ENCODE measurements at places on chromosomes 3 and 15.

DNA sequence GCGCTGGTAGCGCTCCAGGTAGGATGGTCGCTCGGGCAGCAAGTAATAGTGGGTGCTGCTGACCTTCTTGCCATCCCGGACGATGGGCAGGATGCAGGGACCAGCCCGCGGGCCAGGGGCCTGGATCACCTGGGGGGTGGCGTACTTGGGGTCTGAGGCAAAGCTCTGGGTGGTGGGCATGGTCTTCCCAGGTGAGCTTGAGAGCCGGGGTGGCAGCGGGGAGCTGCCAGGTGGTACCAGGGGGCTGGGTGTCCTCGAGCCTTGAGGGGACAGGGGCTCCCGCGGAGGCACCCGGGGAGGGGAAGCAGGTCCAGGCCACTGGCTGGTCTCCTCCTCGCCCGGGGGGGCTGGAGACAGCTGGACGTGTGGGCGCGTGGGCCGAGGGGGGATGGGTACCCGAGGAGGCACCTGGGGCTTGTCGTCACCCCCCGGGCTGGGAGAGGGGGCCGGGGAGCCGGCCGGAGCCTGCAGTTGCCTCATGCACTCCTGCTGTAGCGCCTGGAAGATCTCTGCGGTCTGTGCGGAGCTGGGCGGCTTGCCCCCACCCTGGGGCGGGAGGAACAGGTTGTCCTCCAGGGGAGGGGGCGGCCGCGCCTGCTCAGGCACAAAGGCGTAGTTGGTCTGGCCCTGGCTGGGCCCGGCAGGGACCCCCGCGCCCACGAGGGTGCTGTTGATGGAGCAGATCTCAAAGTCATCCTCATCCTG is 40.6 kb downstream of the TNK2 start:
- DNase-seq: no peak

- no peak for DNase-seq
These were observed 22.2 kb downstream of the TMEM212 start for GRCh38 chr3:171865191-171865865.

GRCh38 chr15:68684476-68684875 is 105.7 kb downstream of the CORO2B start:
- DNase-seq: no peak

- DNase-seq: no peak
These were observed 180.8 kb downstream of the ATP10A start for GRCh38 chr15:25682340-25682739.

GRCh38 chr3:30245858-30246622 is 360.4 kb upstream of the TGFBR2 start:
- no peak for DNase-seq

DNA sequence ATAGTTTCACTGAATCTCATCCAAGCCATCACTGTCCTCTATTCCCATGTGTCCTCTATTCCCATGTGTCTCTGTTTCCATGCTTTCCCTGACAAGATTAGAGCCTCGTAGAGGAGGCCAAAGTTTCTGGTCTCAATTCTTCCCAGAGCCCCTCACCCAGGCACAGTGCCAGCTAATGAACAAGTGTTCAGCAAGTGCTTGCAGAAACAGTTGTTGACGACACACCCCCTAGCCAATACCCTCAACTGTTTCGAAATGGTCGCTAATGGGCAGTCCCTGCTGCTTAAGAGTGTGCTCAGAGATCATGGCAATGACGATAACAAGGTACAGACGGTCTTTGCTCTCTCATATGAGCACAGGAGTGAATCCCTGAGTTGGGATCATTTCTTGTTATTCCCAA is 73.4 kb downstream of the FAM174B start:
- DNase-seq: no peak

GRCh38 chr3:69541711-69542088 is 155.8 kb upstream of the FRMD4B start:
- DNase-seq: no peak

DNA sequence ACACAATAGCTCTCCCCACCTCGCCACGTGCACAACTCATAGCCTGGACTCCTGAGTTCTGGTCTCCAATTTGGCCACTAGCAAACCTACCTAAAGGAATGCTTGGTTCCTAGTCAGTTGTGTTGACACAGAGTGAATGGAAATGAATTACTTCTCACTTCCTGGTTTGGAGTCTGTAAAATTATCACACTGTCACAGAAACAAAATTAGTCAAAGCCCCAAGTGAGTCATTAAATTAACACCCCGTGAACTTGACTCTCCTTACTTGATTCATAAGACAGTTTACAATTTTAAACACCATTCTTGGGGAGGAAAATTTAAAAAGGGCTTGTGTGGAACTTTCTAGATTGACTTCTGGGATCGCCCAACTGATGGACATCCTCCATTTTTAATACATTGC is 276.2 kb upstream of the CTNNB1 start:
- no peak for DNase-seq

DNA sequence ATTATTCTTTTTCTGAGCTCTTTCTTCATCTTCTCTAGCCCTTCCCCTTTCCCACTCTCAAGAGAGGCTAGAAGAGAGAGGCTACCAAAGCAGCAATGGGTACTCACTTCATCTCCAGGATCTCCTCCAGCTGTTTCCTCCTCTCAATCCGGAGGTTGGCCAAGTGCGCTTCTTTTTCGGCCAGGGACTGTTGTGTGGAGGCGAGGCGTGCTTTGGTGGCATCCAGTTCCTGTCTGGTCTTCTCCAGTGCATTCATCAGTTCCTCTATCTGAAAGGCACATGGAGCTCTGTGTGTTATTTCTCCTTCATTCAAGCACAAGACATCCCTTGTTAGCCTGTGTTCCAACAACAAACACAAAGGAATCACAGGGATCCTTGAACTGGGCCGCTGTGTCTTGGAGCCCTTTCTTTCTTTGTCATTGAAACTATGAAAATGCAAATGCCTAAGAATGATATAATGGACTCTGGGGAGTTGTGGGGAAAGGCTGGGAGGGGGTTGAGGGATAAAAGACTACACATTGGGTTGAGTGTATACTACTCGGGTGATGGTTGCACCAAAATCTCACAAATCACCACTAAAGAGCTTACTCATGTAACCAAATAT is 401.3 kb upstream of the WNT5A start:
- peak; percentile 40 for DNase-seq

GRCh38 chr15:43774062-43774461 is 2.7 kb downstream of the ELL3 start:
- DNase-seq: no peak

DNA sequence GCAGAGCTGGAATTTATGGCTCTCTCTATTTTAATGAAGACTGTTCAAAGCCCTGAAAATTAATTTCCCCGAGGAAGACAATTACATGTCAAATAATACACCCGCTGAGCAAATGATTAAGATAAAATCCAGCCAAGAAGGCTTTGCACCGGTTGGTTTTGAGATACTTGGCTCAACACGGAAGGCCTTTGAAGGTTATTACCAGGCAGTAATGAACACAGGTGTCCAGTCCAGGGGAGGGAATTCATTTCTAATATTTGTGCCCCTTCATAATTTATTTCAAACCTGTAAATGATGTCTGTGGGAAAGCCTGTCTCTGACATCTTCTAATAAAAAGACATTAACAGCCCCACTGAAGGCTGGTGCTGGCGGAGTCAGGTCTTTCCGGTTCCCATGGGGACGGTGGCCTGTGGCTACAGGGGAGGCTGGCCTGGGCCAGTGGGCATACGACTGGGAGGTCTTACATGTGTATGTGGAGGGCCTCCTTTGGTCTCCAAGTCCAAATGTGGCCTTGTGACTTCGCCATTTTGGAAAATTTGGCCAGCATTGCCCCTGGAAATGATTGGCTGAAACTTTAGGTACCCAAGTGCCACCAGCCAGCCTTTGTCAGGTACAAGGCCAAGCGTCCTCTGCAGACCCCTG is 49.9 kb upstream of the IQSEC1 start:
- DNase-seq: no peak

Measured in fibroblast of skin of scalp (primary cell).